ENCODE measurements at places on chromosomes 11 and 22.
A peak's percentile ranks its signal among the peaks of the same experiment; 100 is the strongest.

- DNase-seq, result no peak
Measured at GRCh38 chr11:28339488-28339887, 231.3 kb downstream of the METTL15 start.

GRCh38 chr11:120793806-120794479, 230.0 kb upstream of the TBCEL start:
- no peak for DNase-seq

- DNase-seq, result no peak
Measured at GRCh38 chr11:33449798-33450197, 192.6 kb downstream of the HIPK3 start.

DNA sequence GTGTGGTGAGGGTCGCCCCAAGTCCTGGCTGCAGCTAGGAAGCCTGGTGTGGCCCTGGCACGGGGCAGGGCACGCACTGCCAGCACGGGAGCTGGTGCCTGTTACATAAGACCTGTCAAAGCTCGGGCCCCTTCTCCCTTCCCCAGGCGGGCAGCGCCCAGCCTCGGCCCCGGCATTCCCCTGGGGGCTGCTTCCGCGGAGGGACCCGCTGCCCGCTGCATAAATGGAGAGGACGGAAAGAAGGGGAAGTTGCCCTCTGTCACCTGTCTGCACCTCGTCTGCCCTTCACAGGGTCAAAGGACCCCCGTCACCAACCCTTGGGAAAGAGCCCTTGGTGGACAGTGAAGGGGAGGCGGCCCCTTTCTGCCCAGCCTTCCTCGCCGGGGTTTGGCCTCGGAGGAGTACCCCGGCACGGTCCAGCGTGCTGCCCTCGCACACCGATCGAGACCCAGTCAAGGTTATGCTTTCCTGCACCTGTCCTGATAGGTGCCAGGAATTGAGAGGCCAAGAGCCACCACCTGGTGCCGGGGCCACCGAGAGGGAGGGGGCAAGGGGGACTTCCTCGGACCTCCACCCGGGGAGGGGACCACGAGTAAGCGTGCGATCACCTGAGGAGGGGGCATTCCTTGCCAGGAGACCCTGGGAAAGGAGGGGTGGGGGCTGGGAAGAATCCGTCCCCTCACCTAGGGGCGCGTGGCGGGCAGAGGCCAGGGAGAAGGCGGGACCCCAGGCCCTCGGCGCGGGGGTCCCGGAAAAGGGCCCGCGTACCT, 16.8 kb upstream of the MFRP start:
- no peak for DNase-seq

- DNase-seq, result peak; percentile 76
Measured at GRCh38 chr11:124793466-124794278, 6.5 kb downstream of the MSANTD2 start.

DNA sequence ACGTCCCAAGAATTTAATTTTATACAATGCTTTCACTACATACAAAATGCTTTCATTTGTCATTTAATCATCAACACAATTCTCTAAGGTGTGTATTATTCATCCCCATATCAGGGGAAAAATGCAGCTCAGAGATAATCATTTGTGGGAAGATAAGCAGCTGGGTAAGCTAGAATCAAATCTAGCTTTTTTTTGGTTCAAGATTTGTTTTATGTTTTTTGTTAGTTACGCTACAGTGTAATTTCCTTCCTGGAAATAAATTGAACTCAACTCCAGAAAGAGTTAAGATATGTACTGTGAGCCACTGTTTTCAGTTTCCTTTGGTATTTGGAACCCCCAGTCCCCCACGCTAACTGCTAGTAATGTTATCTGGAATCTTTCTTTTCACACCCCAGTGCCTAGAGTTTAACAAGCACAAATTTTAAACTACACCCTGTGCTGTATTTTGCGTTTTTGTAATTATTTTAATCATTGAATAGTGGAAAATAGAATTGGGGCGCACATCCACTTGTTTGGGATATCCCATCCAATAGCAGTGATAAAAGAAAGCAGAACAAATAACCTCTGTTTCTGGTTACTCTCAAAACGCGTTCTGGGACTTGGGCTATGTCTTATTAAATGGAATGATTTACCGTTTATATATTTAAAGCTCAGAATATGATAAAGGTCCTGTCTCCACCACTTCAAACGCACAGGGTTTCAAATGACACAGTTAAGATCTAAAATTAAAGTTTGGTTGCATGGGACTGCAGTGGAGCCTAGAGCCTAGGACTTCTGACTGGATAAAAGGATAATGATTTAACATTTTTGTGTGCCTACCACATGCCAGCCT, 2.1 kb upstream of the HSPA8 start:
- DNase-seq, result no peak

GRCh38 chr11:73510877-73511276, 87.0 kb downstream of the FAM168A start:
- DNase-seq, result no peak

DNA sequence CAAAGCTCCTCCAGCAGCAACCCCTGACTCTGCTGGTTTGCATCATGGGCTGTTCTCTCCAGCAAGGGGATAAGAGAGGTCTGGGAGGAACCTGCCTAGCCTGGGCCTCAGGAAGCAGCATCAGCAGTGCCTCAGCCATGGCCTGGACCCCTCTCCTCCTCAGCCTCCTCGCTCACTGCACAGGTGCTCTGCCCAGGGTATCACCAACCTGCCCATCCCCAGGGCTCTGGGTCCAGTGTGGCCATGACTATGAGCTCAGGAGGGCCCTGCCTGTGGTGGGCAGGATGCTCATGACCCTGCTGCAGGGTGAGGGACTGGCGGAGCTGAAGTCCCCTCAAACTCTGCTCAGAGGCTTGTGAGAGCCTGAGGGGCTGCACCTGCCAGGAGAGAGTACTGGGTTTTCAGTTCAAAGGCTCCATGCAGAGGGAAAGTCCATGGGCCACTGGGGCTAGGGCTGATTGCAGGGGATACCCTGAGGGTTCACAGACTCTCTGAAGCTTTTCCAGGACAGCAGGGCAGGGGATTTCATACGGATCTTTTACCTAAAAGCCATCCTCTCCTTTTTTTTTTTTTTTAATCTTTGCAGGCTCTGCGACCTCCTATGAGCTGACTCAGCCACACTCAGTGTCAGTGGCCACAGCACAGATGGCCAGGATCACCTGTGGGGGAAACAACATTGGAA, 115.8 kb upstream of the IGLL5 start:
- no peak for DNase-seq

DNA sequence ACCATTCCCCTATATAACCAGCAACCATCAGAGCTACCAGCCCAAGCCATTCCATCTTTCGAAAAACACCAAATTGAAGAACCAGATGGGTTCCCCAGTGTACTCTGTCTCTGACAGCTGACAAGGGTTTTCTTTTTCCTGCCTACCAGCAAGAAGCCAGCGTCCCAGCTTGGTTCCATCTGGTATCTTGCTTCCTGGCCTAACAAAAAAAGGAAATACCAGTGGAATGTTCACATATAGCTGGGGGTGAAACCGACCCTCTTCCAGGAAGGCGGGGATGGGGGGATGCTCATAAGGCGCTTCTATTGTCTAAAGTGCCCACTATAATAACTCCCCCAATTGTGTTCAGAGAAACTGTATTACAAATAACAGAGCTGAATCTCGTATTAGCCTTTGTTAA, 172.3 kb downstream of the LDLRAD3 start:
- DNase-seq, result no peak

- DNase-seq, result peak; percentile 95
Measured at GRCh38 chr11:128182844-128183243, 404.5 kb downstream of the ETS1 start.

- no peak for DNase-seq
Measured at GRCh38 chr11:58866788-58867187, 22.3 kb upstream of the GLYATL2 start.

- no peak for DNase-seq
Measured at GRCh38 chr22:19784384-19785175, 24.0 kb downstream of the TBX1 start.

DNA sequence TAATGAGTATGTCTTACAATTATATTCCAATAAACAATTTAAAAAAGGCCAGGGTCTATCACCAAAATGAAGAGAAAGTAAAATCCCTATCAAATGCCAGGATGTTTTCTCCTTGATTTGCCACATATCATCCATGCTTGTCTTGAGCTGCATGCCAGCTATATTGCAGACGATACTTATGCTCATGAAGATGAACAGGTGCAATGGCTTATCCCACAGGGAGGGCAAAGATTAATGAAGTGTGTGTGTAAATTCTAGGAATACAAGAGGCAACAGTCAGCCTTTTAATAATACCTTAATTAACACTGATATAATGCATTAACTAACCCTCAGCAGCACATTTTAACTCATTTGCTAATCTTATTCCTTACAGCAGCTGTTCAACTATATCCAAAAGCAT, 850.5 kb downstream of the KCNA4 start:
- DNase-seq, result no peak

GRCh38 chr22:36334081-36334820, 53.5 kb downstream of the MYH9 start:
- DNase-seq, result no peak

GRCh38 chr22:46361826-46362202, 26.3 kb downstream of the TRMU start:
- DNase-seq, result no peak

GRCh38 chr11:77299528-77299993, 1.9 kb downstream of the GDPD4 start:
- DNase-seq, result no peak

DNA sequence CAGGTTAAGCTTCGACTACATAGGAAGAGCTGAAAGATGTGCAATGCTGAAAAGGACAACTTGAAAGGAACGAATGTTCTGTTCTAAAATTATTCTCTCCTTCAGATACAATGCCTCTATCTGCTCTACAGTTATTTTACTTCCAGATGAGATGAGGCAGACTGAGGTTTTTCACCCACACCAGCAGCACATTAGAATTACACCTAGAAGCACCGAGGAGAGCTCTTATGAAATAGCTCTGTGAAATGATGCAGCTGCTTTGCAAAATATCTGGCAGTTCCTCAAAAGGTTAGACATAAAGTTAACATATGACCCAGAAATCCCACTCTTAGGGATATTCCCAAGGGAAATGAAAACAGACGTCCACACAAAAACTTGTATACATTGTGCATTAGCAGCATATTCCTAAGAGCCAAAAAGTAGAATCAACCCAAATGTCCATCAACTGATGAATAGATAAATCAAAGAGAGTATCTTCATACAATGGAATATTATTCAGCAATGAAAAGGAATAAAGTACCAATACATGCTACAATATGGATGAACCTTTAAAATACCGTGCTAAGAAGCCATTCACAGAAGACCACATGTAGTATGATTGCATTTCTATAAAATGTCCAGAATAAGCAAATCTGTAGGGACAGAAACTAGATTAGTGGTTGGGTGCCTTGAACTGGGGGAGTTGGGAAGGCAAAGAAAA, 34.5 kb downstream of the WT1 start:
- DNase-seq, result no peak

- DNase-seq, result peak; percentile 15
Measured at GRCh38 chr11:106724293-106724892, 293.9 kb downstream of the GUCY1A2 start.

DNA sequence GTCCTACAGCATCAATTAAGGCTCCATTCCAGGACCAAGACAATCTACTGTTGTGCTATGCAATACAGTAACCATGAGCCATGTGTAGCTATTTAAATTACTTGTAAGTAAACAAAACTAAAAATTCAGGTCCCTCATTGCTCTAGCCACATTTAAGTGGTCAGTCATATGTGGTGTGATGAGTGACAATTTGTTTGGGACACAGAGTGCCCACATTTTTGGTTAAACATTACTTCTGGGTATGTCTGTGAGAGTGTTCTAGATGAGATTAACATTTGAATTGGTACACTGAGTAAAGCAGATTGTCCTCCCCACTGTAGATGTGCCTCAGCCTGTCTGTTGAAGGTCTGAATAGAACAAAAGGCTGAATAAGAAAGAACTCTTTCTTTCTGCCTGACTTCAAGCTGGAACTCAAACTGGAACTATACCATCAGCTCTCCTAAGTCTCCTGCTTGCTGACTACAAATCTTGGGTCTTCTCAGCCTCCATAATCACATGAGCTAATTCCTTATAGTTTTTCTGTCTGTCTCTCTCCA, 15.8 kb downstream of the KBTBD3 start:
- DNase-seq, result no peak

DNA sequence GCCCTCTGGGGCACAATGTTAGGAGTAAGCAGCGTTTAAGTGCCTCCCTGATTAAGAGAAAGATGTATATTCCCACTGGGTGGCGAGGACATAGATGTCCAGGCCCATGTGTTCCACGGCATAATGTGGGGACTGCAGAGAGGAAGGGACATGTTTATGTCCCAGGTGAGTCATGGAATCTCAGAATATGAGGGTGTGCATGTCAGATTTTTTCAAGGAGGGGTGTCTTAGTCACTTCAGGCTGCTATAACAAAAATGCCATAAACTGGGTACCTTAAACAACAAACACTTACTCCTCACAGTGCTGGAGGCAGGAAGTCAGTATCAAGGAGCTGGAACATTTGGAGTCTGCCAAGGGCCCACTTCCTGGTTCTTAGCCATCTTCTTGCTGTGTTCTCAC, 55.1 kb downstream of the BCR start:
- DNase-seq, result no peak

- no peak for DNase-seq
Measured at GRCh38 chr11:121551463-121551862, 98.7 kb upstream of the SORL1-AS1 start.

GRCh38 chr22:36757668-36758211, 18.2 kb downstream of the IFT27 start:
- DNase-seq, result peak; percentile 76

Measured in A673 (cell line).